CD4-positive, alpha-beta memory T cell (primary cell): ENCODE measurements at places on chromosomes 7 and 10. TPM values are rescaled to one million over a fixed set of nuclear protein-coding genes. Genes with fewer than 3 reads are reported as not detected.

DNA sequence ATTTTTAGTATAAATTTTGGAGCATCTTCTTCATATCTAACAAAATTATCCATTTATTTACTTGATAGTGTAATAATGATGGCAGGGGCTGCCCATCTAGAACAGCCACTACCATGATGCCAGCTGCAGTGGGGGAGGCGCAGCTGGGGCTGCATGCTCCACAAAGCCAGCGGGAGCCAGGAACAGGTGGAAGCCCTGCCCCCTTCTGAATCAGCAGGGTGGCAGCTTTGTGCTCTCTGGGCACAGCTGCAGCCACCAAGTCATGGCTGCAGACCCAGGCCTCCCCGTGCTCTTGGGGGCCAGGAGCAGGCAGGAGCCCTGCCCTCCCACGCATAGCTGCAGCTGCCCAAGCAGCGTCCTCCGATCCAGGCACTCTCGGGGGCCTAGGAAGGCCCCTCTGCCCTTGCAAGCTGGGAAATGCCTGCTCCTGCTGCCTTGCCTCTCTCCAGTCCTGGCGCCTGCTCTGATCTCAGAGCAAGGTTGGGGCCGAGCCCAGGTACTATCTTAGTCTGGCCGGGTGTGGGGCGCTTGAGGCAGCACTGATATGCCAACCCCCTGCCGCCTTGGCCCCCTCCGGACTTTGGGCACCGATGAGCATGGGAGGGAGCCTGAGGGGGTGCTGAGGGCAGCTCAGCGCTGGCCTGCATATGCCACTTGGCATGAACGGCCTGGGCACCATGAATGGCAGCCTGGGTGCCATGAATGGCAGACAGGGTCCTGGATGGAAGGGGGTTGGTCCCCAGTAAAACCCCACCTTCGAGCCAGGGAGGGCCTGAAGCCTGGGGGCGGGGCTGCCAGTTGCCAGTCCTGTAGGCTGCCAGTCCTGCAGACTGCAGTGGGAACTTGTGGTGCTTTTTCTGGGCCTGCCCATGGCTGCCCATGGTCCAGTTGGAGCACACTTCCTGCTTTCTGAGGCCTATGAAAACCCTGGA, 1110.8 kb upstream of the POT1 start:
- peak; percentile 31 for DNase-seq

DNA sequence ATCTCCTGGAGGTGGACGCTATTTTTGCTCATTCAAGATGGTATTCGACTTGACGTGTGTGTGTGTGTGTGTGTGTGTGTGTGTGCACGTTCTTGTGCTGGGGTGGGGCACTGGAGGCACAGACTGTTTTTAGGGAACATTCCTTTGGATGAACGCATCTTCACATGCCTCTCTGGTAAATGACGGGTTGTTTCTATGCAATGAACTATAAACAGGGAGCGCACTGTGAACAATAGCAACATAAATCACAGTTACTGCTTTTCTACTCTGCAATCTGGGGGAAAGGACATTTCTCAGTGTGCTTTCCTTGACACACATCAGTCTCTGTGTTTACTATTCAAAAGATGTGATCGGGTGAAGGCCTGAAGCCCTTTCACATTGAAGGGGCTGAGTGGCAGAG, 120.1 kb upstream of the PITRM1 start:
- DNase-seq, result no peak

DNA sequence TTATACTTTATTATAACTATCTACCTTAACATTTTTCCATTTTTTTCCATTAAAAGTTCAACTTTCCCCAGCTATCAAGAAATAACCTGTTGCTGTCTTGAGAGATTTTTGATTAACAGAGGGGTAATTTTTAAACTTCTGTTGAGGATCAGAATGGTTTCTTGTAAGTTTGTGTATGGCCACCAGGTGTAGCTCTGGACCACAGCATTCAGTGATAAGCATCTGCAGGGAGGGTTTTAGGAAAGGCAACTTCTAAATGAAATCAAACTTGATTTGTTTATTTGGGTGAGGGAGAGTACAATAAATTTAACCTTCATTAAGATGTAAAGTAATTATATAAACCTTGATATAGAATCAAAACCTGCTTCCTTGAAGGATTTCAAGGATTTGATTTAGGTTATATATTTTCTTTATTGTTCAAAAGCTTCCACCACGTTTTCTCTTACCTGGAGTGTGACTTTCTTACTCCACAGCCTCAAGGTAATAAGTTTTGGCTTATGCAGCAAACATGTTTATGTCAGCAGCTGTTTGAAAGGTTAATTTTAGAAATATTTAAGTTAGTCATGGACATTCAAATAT, 153.3 kb downstream of the STK31 start:
- peak; percentile 11 for DNase-seq

DNA sequence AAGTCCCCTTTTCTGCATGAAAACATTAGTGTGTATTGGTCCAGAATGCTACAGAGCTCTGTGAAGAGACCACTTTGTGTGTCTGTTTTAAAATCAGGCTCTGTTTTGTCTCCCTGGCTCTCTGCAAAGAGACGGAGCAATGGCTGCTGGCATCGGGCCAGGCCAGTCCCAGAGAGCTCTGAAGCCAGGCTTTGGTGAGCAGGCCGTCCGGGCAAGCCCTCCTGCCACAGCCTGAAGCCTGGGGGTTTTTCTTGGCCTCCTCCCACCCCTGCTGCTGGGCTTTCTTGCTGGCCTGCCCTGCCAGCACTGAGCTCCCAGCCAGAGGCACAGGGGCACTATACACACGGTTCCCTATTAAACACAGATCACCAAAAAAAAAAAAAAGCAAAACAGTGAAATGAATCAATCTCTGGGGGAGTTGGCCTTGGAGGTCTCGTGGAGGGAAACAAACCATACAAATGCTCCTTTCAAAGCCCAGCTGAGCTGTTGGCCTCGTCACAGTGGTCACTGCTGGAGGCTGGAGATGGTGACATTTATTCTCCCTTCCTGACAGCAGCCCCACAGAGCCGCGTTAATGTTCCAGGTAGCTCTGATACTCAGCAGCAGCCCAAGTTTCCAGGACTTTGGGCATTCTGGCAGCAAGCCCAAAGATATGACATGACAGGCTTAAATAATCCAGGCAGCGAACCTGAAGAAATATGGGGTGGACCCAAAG, 237.2 kb downstream of the TCF7L2 start:
- DNase-seq, result no peak

- DNase-seq, result no peak
These were observed 129.4 kb downstream of the SLC16A9 start for GRCh38 chr10:59580026-59580863.

- DNase-seq, result no peak
These were observed 4.1 kb downstream of the HOXA9 start for GRCh38 chr7:27161214-27161720.

DNA sequence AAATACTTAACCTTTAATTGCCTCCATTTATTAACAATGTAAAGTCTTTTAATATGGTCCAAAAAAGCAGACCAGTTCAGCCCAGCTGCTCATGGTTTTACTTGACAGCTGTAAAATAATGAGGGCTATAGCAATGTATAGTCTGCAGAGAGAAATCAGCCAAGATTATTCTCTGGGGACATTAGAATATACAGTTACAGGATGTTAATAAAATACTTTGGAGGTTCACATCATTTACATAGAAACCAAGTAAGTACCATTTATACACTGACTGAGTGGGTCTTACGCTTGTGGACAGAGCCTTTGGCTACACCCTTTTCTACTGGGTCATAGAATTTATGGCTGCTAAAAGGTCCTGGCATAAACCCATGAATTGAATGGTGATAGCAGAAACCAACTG, 340.7 kb upstream of the CELF2 start:
- no peak for DNase-seq

GRCh38 chr10:102326031-102326430, 69.5 kb upstream of the NFKB2 start:
- DNase-seq, result no peak

DNA sequence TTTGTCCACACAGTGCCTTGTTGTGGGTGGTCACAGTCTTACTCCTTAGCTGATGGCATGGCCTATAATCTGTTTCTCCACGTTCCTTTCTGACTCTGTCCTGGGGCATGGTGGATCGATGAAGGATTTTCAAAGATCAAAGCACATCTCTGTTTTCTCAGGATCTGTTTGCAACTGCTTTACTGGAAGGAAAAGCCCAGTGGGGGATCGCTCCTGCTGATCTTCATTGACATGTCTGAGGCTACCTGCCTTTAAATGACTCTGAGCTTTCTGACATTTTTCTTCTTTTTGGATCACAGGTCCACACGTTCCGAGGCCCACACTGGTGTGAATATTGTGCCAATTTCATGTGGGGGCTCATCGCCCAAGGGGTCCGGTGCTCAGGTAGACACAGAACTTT, 68.0 kb upstream of the PRR15 start:
- DNase-seq, result no peak

DNA sequence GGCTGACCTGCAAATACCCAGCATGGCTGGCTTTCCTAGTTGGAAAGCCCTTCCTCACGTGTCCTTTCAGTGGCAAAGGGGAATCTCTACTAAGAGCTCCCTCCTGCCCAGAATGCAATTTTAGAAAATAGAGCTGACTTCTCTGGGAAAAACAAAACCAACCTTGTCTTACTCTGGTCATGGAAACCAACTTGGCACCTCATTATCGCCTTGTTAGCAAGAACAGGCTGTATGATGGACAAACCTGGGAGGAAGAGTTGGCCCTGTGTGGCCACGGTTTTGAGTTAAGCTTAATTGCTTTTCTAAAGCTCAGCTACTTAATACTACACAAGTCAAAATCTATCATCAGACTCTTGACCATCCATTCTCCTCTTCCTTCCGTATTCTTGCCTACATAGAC, 94.1 kb upstream of the PDCD4 start:
- no peak for DNase-seq

- DNase-seq, result peak; percentile 68
These were observed 38.1 kb downstream of the IKZF1 start for GRCh38 chr7:50342616-50343114.

- no peak for DNase-seq
These were observed 6.6 kb downstream of the TYSND1 start for GRCh38 chr10:70139997-70140250.

The LIPF gene
- not detected for total RNA-seq

The GRID2IP gene
- total RNA-seq, result 0.47 TPM

The CALHM3 gene
- total RNA-seq, result not detected

The FAM53B gene
- 60.7 TPM for total RNA-seq

The PAX4 gene
- total RNA-seq, result not detected
